ENCODE measurements at places on chromosomes 5 and 9. TPM values are rescaled to one million over a fixed set of nuclear protein-coding genes. Genes with fewer than 3 reads are reported as not detected.

- no peak for DNase-seq
- no peak overlapping the region for H3K27ac ChIP-seq
- peaks cover 4% of the 10 kb centered on the region for H3K4me1 ChIP-seq
- H3K36me3 ChIP-seq: no peaks in the 10 kb centered on the region
Observed at GRCh38 chr9:7297521-7297920, 502.1 kb downstream of the DMAC1 start.

GRCh38 chr5:176774216-176775171 is 35.9 kb upstream of the UNC5A start:
- DNase-seq: no peak
- H3K4me1 ChIP-seq: peaks cover 5% of the 10 kb centered on the region
- peak overlapping the region; percentile 19 for H3K4me3 ChIP-seq
- H3K27me3 ChIP-seq: peaks cover 53% of the 10 kb centered on the region

DNA sequence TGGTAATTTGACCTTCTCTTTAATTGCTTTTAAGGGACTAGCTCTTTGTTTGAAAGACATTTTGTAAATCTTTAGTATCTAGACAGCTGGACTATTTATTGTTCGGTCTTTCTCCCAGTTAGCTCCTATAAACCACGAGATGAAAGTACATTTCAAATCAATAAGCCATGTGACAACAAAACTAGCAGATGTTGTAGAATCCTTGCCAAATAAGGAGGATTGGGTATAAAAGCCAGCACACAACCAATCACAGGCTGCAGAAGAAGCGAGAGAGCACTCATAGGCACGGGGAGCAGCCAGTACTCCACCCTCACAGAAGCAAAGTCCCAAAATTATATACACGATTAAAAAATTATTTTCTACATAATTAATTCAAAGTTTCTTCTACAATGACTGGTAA is 8.1 kb upstream of the OMD start:
- H3K4me1 ChIP-seq: no peaks in the 10 kb centered on the region
- H3K27me3 ChIP-seq: no peaks in the 10 kb centered on the region

The SLC22A5 gene
- total RNA-seq: 3.4 TPM

The NOXA1 gene
- 3.3 TPM for total RNA-seq

The SHISAL2B gene
- not detected for total RNA-seq

Data from T-helper 17 cell (primary cell).